Hematopoietic multipotent progenitor cell treated with erythropoietin and hydrocortisone succinate and interleukin-3 and kit ligand, for 17 days (in vitro differentiated cells): ENCODE measurements at places on chromosomes 2 and 18.

GRCh38 chr2:230873661-230874401 is 9.1 kb downstream of the ITM2C start:
- no peak for DNase-seq

DNA sequence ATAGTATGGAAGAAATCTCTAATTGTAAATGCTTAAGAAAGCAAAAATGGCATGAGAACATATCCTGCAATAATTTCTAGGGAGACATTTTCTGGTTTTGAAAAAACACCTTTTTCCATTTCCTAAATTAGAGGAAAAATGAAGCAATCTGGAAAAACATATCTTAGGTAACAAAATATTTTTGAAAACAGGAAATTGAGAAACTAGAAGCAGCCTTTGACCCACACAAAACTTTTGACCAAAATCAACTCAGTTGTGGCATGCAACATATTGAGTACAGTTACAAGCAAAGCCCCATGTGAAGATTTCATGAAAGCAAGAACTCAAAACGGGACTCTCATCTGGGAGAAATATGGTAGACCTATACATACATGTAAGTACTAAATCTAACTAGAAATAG is 28.6 kb upstream of the CHAC2 start:
- no peak for DNase-seq

DNA sequence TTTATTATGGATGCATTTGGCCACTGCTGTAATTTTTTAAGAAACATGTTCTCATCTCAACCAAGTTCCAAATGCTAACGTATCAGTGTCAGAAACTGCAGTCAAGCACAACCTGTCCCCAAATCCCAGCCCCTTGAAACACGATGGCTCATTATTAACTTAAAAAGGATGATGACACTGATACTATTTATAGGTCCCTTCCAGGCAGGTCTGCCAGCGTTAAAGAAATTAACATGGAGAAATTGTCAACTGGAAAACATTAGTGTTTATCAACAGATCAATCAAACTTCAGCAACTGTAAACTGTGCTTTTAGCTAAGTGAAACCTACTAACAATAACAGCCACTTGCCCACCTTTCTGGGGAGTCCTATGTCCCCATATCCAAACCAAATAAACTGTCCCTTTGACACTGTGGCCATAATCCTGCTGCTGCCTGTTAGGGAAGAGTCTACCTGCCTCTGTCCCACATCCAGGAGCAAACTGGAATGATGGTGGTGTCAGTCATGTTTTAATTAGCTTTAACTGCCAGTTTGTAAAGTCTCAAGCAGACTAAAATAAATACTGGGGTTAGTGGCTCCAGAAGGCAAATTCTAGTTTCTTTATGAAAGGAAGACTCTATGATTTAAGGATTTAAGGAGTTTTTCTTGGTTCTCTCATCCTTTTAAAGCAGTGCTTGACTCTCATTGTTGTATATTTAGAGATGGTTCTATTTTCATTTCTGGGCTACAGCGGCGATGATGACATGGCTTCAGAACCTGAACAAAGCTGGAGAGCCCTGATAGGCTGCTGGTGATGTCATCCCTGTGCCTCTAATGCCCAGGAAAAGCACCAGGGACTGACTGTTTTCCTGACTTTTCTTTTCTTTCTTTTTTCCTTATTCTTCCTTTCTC is 583.6 kb upstream of the PIK3C3 start:
- no peak for DNase-seq

GRCh38 chr2:11102466-11102865 is 52.8 kb upstream of the SLC66A3 start:
- no peak for DNase-seq

DNA sequence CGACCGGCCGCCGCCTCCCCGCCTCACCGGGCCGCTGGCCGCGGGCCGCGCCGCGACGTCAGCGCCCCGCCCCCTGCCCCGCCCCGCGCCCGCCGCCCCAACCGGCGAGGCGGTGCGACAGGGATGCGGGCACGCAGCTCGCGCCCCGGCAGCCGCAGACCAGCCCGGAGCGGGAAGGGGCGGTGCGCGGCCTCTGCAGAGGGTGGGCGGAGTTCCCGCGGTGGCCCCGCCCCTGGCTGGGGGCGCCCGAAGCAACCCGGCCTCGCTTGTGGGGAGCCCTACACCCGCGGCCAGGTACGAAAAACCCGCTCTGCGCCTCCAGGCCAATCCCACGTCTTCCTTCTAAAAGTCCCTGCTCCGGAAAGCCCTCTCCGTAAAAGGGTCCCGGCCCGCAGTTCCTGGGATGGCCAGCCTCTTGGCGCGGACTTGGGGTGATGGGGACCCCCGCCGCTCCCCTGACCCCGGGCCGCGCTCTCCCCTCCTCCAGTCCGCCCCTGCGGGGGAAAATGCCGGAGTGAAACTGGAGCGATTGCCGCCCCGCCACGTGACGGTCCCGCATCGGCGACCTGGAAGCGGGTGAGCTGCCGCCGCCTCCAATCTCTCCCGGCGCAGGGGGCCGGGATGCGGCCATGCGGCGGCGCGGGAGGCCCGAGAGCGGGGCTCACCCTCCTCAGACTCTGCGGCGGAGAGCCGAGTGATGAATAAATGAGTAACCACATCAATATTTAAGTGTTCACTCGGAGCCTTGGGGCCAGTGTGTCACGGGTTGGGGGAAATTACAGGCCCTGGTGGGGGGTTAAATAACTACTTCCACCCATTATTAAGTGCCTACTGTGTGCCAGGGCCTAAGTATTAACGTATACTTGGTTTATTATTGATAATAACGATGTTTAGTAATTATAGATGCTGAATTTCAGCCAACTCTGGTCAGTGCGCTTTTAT is at the start of gene RAB11FIP5:
TSS of gene RAB11FIP5 (minus strand) at position 36 of the 942 bp plus-strand sequence. CDS start 171 bp downstream, outside the sequence.
- peak; percentile 33 for DNase-seq

GRCh38 chr2:239727182-239727775 is 297.9 kb downstream of the NDUFA10 start:
- DNase-seq, result no peak

- no peak for DNase-seq
These were observed 191.9 kb upstream of the TCF4 start for GRCh38 chr18:55779691-55780585.

GRCh38 chr18:34320267-34320666 is 95.6 kb upstream of the NOL4 start:
- no peak for DNase-seq

GRCh38 chr18:7301094-7301493 is 70.2 kb downstream of the LRRC30 start:
- DNase-seq, result no peak

DNA sequence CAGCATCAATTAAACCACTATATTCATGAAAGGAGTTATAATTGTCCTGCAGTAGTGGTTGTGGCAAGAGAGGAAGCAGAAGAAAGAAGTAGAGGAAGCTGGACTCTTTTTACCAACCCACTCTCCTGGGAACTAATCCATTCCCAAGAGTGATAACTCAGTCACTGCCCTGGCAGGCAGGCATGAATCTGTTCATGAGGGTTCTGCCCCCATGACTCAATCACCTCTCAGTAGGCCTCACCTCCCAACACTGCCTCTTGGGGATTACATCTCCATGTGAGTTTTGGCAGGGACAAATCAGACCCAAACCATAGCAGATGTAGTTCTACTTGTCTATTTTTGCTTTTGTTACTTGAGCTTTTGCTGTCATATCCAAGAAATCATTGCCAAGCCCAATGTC is 232.7 kb upstream of the MAP2 start:
- DNase-seq, result no peak

GRCh38 chr2:83874712-83875430 is 584.2 kb downstream of the SUCLG1 start:
- DNase-seq, result no peak

GRCh38 chr18:79932907-79933306 is 18.5 kb downstream of the SLC66A2 start:
- DNase-seq, result no peak

GRCh38 chr2:176669398-176670174 is 400.3 kb downstream of the MTX2 start:
- DNase-seq, result no peak

DNA sequence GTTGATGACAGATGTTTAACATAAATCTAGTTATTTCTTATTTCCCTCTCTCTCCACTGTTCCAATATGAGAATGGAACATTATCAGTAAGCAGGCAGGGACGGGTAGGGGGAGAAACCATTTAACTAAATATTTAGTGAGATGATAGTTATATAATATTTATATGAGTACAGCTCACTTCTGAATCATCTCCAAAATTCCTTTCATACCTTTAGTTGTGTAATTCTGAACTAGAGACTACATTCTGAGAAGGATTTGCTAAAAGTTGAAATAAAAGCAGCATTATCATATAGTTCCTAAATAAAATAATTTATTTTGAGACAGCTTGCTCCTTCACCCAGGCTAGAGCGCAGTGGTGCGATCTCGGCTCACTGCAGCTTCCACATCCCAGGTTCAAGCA is 41.4 kb downstream of the B4GALT6 start:
- no peak for DNase-seq

- DNase-seq, result no peak
These were observed 73.4 kb upstream of the GAREM1 start for GRCh38 chr18:32544088-32544487.

- DNase-seq, result no peak
These were observed 75.3 kb downstream of the SMAD7 start for GRCh38 chr18:48875314-48875941.

- no peak for DNase-seq
These were observed 9.8 kb upstream of the EPG5 start for GRCh38 chr18:45976974-45977373.

DNA sequence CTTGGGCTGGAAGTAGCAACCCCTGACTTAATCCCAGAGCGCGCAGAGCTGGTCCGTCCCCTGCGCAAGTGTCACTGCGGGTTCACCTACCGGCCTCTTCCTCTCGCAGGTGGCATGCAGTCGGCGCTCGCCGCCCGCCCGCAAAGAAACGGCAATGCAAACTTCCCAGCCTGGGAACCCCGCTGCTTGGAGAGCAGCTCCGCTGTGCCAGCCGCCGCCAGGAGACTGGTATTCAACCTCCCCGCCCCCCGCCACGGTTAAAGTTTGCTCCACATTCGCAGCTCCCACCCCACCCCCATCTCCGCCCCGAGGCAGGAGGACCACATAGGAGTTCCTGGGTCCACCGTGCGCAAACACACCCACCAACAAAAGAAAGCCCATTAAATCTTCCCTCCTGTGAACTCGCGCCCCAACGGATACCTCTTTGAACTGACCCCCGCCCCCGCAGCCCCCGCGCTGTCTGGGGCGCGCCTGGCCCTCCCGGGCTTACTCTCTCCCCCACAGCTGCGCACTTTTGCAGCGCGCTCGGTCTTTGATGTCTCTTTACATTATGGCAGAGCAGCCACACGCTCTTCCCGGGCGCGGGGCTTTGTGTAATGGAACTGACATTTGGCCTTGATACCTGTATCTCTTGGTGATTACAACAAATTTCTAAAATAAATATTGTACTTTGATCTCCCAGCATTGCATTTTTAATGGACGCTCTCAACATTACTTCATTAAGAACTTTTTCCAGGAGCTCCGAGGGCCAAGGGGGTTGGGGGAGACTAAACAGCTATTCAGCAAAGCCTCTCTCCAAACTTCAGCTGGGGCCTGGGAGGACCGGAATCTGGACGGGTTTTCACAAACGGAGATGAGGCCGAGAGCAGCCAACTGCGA is 3.1 kb upstream of the SP5 start:
- no peak for DNase-seq

- no peak for DNase-seq
These were observed 14.1 kb downstream of the SATB2 start for GRCh38 chr2:199443589-199444130.
